Naive thymus-derived CD4-positive, alpha-beta T cell (primary cell): ENCODE measurements at places on chromosomes 11 and 22.

GRCh38 chr11:118128721-118129470 is 23.7 kb downstream of the SCN4B start:
- H3K27ac ChIP-seq, result no peak overlapping the region
- H3K4me1 ChIP-seq, result no peaks in the 10 kb centered on the region
- H3K36me3 ChIP-seq, result no peaks in the 10 kb centered on the region

- peaks cover 4% of the 10 kb centered on the region for H3K4me1 ChIP-seq
- H3K27ac ChIP-seq, result no peak overlapping the region
- H3K4me3 ChIP-seq, result no peak overlapping the region
- no peaks in the 10 kb centered on the region for H3K27me3 ChIP-seq
- H3K36me3 ChIP-seq, result no peaks in the 10 kb centered on the region
Measured at GRCh38 chr11:111935317-111936039, 1.7 kb upstream of the DIXDC1 start.

DNA sequence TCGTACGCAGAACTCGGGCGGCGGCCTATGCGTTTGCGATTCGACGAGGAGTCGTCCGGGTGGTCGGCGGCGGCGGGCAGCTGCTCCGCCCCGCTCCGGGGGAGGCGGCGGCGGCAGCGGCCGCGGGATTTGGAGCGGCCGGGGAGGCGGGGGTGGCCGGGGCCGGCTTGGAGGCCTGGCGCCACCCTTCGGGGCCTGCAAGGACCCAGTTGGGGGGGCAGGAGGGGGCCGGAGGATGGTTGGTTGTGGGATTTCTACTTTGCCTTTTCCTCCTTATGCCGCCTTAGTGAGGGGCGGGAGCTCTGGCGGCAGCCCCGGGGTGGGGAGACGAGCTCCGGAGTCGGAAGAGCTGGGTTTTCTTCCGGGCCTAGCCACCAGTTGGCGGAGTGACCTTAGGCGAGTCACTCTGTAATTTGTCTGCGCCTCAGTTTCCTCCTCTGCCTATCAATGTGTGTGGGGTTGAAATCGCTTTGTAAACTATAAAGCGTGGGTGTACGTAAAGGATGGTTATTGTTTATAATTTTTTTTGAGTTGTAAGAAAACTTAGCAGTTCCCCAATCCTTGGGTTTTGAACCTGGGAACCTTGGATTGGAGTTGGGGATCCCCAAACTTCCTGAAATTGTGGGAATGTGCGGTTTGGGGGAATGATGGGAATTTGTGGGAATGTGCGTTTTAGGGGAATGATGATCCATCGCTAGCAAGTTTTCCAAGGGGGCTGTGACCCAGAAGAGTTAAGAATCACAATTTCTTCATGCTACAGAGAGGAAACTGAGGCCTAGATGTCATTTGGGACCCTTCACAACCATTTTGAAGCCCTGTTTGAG is 679 bp downstream of the TUG1 start:
- H3K4me3 ChIP-seq, result peak overlapping the region; percentile 54
- peak overlapping the region; percentile 94 for H3K27ac ChIP-seq
- DNase-seq, result no peak
- peaks cover 23% of the 10 kb centered on the region for H3K4me1 ChIP-seq
- H3K27me3 ChIP-seq, result no peaks in the 10 kb centered on the region

- no peak overlapping the region for H3K27ac ChIP-seq
- no peak for DNase-seq
- H3K4me1 ChIP-seq, result no peaks in the 10 kb centered on the region
- no peaks in the 10 kb centered on the region for H3K36me3 ChIP-seq
Measured at GRCh38 chr22:40666151-40666848, 13.0 kb upstream of the MCHR1 start.

GRCh38 chr11:110345743-110346142 is 49.3 kb upstream of the RDX start:
- no peaks in the 10 kb centered on the region for H3K27me3 ChIP-seq
- no peaks in the 10 kb centered on the region for H3K4me1 ChIP-seq
- DNase-seq, result no peak
- no peak overlapping the region for H3K27ac ChIP-seq
- H3K4me3 ChIP-seq, result no peak overlapping the region

GRCh38 chr11:125874556-125875124 is 12.8 kb upstream of the HYLS1 start:
- no peaks in the 10 kb centered on the region for H3K27me3 ChIP-seq
- H3K4me1 ChIP-seq, result no peaks in the 10 kb centered on the region
- H3K4me3 ChIP-seq, result no peak overlapping the region
- H3K36me3 ChIP-seq, result no peaks in the 10 kb centered on the region
- H3K27ac ChIP-seq, result no peak overlapping the region

DNA sequence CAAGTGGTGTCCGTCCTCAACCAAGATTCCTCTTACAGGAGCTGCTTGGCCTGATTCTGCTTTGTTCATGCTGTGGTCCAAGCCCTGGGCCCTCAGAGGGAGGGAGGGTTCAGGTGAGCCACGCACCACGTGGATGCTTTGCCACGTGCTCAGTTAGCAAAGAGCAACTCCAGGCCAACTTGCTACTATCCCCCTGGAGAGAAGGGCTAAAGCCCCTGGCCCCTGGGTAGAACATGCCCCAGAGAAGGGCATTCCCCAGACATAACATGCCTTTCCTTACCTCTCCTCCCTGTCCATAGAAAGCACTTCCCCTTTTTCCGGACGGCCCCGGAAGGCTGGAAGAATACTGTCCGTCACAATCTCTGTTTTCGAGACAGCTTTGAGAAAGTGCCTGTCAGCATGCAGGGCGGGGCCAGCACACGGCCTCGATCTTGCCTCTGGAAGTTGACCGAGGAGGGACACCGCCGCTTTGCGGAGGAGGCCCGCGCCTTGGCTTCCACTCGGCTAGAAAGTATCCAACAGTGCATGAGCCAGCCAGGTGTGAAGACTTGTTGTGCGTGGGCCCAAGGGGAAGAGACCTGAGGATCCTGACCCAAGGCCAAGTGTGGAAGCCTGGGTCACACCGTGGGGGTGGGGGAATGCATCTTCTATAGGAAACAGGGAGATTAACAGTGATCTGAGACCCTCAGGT is 8.8 kb downstream of the FOXR1 start:
- H3K36me3 ChIP-seq, result no peaks in the 10 kb centered on the region
- no peak overlapping the region for H3K27ac ChIP-seq
- H3K4me3 ChIP-seq, result no peak overlapping the region
- no peaks in the 10 kb centered on the region for H3K4me1 ChIP-seq
- no peaks in the 10 kb centered on the region for H3K27me3 ChIP-seq
- no peak for DNase-seq
